ENCODE measurements at places on chromosomes 11 and 22.

- no peak for DNase-seq
These were observed 60.7 kb downstream of the TTC17 start for GRCh38 chr11:43419460-43419859.

- DNase-seq: no peak
These were observed 251.6 kb downstream of the ETS1 start for GRCh38 chr11:128335729-128336128.

DNA sequence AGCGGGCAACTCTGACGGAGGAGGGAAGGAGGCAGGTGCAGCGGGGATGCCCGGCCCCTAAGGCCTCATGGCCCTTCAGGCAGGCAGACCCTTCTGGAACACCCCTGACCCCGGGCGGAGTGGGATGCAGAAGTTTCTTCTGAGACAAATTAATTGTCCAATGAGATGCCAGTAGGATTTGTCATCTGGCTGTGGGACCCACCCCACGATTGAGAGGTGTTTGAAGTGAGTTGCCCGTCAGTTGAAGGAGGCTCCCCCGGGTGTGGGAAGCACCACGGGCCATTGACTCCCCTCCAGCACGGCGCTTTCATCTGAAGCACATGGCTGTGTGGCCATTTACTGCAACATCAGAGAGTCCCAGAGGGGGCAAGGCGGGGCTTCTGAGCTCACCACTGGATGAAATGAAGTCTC lies 527.8 kb downstream of the BRD1 start:
- no peak for DNase-seq

DNA sequence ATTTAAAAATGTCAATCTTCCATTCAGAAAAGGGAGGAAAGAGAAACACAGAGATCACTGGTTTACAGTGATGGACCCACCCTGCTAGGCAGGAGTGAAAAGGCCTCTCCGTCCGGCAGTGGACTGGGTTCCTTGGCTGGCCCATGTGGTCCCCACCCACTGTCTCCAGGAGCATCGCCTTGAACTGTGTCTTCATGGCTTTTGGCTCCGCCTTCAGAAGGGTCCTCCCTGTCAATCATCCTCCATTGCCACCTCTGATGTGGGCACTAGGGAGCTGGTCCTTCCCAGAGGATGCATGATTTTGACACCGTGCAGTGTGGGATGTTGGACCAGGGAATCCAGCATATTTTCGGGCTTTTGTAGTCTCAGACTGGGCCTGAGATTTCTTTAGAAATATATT lies 58.2 kb upstream of the B3GAT1 start:
- DNase-seq: no peak

DNA sequence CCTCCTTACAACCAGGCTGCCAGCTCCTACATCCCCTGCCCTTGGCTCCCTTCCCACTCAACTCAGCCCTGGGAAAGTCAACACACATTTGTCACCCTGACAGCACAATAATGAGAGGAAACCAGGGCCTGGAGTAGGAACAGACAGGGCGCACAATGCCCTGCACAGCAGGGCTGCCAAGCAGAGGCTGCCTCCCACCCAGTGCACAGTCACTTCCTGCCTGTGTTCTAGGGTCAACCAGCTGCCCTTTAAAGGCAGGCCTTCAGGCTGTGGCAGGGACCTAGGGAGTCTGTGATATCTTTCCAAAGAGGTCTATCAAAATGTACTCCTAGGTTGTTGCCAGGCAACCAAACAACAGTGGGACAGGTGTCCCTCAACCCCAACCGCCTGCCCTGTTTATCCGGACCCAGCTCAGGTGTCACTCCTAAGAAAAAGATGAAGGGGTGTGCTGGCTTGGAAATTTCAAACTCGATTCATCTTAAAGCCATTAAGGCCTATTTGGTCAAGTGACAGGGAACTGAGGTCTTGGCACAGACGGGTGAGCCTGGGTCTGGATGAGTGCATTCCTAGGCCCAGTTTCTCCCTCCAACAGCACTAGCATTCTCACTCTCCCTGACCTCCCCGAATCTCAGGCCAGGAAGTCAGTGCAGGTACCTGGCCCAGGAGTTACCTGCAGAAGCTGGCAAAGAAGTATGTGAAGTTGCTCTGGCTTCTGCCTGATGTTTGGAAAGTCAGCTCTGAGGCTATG lies 110.3 kb upstream of the PITPNB start:
- DNase-seq: no peak

DNA sequence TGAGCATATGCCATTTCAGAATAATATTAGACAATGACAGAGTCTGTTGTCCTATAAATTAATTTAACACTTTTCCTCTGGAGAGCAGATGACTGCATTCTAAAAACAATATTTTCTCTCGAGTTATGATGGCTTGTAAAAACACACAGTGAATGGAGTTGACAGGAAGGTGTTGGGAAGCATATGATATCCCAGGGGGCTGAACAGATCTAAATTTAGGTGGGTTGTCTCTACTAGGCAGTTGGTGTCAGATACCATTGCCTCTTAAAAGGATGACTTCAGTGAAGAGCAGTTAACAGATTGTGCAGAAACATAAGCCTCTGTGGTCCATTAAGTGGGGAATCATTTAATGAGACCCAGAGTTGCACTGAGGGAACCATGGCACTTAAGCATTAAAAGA lies 30.7 kb downstream of the SVIP start:
- DNase-seq: no peak

DNA sequence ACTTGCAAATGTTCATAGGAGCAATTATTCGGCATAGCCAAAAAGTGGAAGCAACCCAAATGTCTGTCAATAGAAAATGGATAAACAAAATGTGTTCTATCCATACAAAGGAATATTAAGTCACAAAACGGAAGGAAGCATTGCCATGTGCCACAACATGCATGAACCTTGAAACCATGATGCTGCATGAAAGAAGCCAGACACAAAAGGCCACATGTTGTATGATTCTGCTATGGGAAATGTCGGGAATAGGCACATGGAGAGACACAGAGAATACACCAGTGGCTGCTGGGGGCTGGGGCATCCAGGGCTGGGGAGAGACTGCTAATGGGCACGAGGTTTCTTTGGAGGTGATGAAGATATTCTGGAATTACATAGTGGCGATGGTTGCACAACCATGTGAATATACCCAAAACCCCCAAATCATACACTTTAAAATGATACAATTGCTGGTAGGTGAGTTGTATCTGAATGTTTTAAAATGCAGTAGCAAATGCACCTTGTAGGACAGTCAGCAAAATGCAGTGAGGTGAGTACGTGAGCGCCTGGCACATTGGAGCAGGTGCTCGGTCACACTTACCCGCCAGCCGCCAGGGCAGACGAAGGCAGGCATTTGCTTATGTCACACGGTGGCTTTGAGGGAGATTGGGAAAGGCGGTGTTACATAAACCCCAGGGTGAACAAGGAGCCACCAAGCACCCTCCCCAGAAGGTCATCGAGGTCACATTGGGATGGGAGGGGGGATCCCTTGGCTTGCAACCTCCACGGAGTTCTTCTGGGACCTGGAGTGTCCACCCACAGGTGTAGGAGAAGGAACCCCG lies 6.3 kb upstream of the OSM start:
- DNase-seq: no peak

DNA sequence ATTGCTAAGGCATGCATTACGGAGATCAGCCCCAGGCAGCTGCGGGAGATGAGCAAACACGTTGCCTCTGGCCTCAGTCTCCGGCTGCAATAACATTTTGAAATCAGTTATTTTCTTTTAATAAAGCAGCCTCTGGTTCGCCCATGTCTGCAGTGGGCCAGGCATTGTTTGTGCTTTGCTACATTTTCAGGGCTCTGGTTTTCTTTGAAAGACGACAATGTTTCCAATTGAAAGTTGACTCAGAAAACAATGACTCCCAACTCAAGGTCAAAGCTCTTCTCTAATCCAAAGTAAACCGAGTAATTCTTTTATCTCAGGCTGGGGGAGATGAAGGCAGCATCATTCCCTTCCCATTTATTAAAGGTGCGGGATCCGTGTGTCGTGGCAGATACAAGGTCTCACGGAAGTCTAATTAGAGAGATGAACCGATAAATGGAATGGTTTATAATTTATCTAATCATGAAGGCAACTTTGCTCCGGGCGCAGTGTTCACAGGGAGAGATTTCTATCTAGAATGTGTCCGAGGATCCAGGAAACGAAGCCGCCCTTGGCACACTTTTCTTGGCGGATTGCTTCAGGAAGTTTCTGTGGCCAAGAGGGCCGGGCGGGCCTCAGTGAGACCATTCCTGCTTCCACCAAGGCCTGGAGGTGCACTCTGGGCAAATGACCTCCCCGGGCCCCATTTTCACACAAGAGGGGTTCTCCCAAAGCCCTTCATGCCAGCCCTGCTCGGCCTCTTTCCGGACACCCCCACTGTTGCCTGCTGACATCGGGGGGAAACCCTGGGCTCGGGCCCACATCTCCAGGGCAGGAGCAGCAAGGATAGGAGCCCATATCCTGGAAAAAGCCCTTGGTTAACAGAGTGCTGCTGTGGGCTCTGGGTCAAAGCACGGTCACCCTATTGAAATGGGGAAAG lies 811.4 kb downstream of the BRD1 start:
- no peak for DNase-seq

DNA sequence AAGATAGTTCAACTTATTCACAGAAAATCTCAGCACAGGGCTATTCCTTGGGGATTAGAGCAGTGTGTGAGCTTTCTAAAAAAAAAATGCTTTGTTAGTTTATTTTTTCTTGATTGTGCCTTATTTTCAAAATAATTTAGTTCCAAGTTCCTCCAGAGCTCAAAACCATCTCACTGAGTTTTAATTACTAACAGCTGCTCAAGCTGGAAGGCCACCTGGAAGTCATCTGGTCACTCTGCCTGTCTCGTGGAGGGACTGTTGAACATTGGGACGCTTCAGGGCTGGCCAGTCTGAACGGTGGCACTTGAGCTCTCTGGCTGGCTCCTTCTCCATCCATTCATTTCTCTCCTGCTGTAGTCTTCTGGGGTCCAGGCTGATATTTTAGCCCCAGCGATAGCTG lies 4.0 kb downstream of the OR51E1 start:
- DNase-seq: no peak

DNA sequence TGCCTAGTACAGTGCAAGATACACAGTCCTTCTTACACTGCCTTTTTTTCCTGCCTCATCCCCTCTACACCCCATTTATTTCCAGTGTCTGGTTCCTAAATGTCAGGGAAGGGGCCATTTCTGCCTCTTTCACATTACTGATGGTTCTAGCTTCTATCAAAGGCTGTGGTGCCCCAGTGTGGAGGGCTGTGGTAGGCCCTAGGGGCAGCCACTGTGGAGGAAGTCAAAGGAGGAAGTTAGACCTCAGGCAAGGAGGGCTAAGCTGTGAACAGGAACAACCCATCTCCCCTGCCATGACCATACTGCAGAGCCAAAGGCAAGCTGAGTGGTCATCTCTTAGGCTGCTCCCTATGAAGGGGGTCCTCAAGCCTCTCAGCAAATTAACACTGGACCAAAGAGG lies 81.9 kb upstream of the CRTAM start:
- no peak for DNase-seq

DNA sequence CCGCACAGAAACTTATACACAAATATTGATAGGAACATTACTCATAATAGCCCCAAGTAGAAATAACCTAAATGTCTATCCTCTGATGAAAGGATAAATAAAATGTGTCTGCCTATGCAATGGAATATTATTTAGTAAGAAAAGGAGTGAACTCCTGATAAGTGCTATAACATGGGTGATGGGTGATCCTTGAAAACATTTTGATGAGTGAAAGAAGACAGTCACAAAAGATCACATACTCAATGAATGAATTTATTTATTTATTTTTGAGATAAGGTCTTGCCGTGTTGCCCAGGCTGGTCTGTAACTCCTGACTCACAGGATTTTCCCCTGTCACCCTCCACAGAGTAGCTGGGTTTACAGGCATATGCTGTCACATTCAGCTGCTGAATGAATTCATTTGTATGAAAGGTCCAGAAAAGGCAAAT lies 17.3 kb downstream of the RNF121 start:
- DNase-seq: no peak

- DNase-seq: no peak
These were observed 20.5 kb upstream of the CELSR1 start for GRCh38 chr22:46557736-46558480.

GRCh38 chr11:34468209-34468841 lies 29.6 kb downstream of the CAT start:
- peak; percentile 12 for DNase-seq

GRCh38 chr11:93821617-93822016 lies 28.8 kb downstream of the VSTM5 start:
- DNase-seq: no peak

- no peak for DNase-seq
These were observed 18.8 kb upstream of the PICK1 start for GRCh38 chr22:38038426-38038825.

DNA sequence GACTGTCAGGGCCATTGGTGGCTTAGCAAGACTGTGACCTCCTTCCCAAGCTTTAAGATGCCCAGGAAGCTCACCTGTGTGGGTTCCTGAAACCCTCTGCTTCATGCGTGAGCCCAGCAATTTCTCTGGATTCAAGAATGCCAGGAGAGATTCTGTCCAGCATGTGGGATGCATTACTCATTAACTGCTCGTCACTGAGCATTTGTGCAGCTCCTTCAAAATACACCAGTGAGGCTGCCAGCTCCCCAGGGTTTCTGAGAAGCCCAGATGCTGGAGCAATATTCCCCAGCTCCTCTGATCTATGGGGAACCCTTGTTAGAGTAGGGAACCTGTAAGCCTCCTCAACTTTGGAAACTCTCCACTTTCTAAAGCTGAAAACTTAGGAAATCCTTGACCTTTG lies 126.5 kb downstream of the CHST1 start:
- DNase-seq: no peak

DNA sequence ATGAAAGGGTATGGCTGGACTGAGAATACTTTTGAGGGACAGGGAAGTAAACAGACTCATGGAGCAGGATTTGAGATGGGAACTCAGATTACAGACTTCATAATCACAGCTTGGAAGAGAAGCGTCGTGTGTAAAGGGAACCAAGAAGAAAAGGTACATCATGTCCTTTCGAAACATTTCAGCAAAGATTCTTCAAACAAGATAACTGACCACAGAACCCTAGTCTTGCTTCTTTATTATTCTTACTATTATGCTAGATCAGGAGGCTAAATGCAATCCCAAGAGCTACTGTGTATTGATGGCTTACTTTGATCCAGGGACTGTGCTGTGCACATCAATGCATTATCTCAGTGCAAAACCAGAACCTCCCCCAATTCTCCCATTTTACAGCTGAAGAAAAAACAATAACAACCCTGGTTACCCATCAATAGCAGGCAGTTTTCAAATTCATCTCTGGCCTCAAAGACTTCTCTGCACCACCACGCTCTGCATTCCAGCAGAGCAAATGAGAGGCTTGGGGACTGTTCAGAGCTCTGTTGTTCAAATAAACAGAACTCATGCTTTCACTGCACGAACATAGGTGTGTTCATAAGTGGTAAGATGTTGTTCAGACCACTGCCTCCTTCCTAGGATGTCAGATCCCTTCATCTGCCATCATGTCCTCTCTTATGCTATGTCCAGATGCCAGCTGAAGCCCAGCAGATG lies 104.8 kb upstream of the NAV2 start:
- no peak for DNase-seq

GRCh38 chr22:34108168-34108567 lies 187.9 kb upstream of the LARGE1 start:
- no peak for DNase-seq

DNA sequence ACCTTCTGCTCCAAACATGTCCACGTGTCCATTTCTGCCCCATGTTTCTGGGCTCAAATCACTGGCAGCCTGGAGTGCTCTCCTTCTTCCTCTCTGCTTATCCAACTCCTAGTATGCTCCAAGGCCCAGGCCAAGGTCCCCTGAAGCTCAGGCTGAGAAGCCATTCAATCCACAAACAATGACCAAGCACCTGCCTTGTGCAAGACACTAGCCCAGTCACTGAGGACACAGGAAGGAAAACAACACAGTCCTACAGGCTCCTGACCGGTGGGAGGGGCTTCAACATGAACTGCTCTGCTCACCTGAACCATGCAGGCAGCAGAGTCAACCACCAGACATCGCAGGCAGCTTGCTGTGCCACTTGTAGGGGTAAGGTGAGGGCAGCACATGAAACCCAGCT lies 93.6 kb downstream of the RPL27A start:
- DNase-seq: no peak
